Heart right ventricle (tissue), 16 donors: ENCODE measurements at places on chromosomes 3 and 15.

GRCh38 chr3:169238562-169238961, 424.9 kb downstream of the MECOM start:
- H3K36me3 ChIP-seq: no peaks in the 10 kb centered on the region
- H3K4me3 ChIP-seq: no peak overlapping the region
- H3K27me3 ChIP-seq: peaks cover 21% of the 10 kb centered on the region
- no peak for DNase-seq

DNA sequence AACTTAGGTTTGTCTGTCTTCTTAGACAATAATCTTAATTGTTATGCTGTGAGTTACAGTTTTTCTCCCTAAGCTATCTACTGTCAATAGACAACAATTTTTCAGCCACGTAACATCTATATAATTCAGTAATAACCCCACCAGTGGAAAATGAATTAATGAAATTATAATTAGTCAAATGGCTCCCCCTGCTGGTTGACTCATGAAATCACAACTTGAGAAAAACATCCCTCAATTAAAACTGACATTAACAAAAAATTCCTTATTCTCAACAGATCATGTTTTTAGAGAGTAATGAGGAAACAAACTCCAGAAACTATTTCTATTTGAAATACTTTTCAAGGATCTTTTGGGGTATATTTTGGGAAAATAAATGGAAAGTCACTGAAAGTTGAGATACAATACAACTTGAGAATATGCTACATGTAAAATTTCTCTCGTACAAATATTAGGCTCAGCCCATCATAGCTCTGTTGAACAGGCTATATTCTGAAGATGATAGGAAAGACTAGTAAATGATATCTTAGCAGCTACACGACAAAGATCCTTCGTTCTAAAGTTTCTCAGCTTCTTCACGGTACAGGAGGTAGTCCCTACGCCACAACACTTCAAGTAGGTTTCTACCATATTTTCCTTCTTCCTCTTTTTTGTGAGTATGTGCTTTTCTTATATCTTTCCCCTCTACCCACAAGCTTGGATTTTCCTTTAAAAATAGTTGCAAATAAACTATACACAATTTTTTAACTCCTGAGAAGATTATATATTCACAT, 20.7 kb downstream of the PPP1R2 start:
- H3K36me3 ChIP-seq: no peaks in the 10 kb centered on the region
- no peak overlapping the region for H3K4me3 ChIP-seq
- peaks cover 5% of the 10 kb centered on the region for H3K4me1 ChIP-seq
- no peak for DNase-seq
- no peaks in the 10 kb centered on the region for H3K27me3 ChIP-seq

- H3K36me3 ChIP-seq: peaks cover 72% of the 10 kb centered on the region
- H3K4me3 ChIP-seq: no peak overlapping the region
These were observed 32.0 kb downstream of the AP4E1 start for GRCh38 chr15:50940506-50940905.

DNA sequence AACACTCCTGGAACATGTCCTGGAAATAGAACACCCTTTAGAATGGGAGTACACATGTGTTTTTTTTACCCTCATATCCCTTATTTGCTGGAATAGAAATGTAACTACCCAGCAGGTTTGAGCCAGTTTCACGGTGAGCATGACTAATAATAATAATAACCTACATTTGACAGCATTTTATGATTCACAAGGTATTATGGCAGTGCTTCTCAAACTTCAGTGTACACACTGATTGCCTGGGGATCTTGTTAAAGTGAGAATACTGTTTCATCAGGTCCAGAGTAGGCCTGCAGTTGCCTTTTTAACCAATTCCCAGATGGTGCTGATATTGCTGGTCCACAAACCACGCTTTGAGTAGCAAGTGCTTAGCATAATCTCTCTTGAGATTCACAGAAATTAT, 63.9 kb downstream of the NFKBIZ start:
- H3K4me3 ChIP-seq: no peak overlapping the region
- H3K27ac ChIP-seq: no peak overlapping the region
- DNase-seq: no peak
- H3K4me1 ChIP-seq: no peaks in the 10 kb centered on the region
- H3K27me3 ChIP-seq: no peaks in the 10 kb centered on the region

GRCh38 chr15:66800584-66801235, 98.7 kb downstream of the SMAD6 start:
- H3K4me1 ChIP-seq: peaks cover 25% of the 10 kb centered on the region
- DNase-seq: no peak
- no peak overlapping the region for H3K27ac ChIP-seq
- no peak overlapping the region for H3K4me3 ChIP-seq
- H3K36me3 ChIP-seq: no peaks in the 10 kb centered on the region
